Activated CD4-positive, alpha-beta T cell treated with anti-CD3 and anti-CD28 coated beads, Interleukin-2, Interleukin-6, amounts not matched to agents 100 ng/mL and 50 ng/mL, durations not matched to agents 16 hours and 8 hours (primary cell): ENCODE measurements at places on chromosomes 6 and 20.

DNA sequence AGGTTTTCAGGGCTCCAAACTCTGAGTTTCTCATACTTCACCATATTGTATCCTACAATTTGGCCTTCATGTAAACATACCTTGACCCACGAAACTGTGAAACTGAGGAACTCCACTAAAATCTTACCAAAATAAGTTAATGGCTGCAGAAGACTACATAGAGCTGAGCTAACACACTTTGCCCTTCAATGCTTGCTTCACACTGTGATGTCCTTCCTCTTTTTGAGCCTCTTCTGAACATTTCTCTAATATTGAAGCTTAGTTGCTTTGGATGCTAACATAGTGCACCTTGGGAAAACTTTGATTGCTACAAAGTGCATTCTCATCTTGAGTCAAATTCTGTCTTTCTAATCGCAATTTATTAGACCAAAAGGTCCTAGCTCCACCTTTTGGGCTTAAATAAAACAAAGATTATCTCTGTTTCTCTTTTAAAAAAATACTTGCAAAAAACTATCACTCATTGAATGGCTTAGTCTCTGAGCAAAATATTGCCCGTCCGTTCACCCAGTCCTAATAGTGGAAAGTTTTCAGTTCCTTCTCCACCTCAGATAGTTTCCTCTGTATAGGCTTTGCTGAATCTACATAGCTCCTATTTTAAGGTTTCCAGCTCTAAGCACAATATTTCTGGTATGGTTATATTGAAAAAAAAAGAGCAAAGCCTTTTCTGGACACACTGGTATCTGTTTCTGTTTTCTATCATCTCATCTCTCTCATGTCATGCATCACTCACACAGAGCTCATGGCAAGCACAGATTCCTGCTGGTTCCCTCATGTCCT lies 494.6 kb downstream of the RFPL4B start:
- DNase-seq = no peak

DNA sequence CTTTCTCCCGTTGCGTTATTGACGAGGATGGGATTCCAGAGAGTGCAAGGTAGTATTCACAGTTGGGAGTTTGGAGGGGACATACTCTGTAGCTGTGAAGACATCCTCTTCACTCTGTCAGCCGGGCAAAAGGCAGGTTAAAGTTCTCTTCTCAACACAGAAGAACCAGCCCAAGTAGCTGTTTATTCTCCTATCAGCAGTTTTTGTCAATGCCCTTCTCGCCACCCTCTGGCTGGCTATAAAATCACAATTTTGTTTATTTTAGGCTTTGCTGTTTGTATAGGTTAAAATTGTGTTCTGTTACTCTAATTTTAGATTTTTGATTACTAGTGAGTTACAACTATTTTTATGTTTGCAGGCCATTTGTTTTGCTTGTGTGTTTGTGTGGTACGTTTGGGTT lies 37.9 kb upstream of the MAS1 start:
- DNase-seq = peak; percentile 3

DNA sequence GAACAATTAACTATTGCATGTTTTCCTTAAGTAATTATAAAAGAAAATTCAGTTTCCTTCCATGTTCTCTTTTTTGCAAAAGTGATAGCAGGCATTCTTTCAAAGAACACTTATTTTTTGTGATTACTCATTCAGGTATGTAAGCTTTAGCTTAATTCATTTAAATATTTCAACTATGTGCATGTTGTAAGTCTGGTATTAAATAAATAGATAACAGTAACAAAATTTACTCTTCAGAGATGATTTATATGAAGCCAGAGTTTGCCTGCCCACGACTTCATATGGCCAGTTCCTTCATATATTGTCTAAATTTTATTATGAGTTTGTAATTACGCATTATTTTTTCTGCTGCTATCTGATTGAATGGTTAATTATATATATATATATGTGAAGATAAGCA lies 110.9 kb downstream of the ADGRG6 start:
- no peak for DNase-seq

DNA sequence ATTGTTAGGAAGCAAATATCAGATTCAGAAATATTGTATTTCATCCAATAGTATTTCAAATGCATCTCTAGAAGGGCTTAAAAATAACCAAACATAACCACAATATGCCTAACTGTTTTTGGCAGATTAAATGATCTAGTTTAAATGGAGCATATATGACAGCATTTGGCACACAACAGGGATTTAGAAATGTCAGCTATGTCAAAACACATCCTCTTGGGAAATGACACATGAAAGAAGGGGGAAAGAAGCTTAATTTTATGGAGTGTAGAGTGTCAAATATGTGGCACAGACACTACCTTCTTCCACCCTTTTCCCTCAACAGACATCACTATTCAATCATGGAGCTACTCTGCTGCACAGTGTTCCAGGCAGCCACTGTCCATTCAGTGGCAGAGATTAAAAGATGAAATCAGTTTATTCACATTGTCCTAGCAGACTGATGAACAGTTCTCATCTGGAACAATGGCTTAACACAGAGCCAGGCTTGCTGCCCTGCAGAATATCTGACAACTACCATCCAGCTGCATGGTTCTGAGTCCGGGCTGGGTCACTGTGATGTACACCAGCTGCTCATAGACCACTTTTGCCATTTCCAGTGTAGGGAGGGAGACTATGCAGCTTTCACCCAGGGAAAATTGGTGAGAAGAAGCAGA lies 349.8 kb downstream of the DHX35 start:
- DNase-seq = no peak

DNA sequence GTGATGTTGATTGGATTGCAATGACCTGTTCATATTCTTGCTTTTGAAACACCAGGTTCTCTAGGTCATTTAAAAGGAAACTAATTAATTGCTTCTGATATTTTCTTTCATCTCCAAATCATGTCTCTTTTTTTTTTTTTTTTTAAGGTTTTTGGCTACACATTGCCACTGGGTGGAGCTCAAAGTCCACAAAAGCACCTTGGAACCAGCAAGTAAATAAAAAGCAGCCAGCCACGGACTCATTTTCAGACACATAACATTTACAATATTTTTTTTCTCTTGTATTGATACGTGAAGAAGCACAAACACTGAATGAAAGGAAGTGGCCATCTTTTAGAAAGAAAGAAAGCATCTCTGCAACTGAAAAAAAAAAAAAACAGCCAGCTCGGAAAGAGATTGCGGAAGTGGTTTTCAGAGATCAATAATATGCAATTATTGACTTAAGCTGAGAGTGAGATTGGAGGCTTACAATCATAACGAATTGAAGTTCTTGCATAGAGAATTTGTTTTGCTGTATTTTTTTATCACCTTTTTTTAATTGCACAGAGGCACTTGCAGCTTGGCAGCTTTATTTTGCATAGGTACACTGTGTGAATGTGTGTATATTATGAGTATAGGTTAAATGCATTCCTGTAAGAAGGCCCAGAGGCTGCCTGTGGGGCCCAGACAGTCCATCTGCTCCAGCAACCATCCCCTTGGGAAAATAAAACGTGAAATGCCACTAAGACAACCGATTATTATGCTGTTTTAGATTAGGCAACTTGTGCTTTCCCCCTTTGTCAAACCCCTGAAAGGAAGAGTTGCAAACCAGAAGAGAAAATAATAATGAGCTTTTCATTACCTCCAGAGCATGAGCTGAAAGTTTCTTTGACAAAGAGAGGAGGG lies 28.2 kb downstream of the CGA start:
- peak; percentile 48 for DNase-seq

DNA sequence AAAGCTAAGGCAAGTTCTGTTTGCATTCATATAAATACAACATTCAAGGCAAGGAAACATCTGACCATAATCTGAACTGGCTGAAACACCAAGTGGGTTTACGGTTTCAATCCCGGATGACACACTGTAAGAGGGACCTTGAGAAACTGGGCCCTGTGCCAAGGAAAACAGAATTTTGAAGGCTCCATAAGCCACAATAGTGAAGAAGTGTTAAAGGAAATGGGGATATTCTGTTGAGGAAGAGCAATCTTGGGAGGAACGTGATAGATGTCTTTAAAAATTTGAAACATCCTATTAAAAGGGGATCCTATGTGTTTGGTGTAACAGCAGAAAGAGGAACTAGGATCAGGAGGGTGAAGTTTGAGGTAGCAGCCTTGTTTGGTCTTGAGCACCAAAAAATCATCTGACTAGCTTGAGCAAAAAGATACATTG lies 82.4 kb upstream of the TAB2 start:
- DNase-seq = no peak

- no peak for DNase-seq
These were observed 18.4 kb upstream of the IFNGR1 start for GRCh38 chr6:137237413-137238170.

DNA sequence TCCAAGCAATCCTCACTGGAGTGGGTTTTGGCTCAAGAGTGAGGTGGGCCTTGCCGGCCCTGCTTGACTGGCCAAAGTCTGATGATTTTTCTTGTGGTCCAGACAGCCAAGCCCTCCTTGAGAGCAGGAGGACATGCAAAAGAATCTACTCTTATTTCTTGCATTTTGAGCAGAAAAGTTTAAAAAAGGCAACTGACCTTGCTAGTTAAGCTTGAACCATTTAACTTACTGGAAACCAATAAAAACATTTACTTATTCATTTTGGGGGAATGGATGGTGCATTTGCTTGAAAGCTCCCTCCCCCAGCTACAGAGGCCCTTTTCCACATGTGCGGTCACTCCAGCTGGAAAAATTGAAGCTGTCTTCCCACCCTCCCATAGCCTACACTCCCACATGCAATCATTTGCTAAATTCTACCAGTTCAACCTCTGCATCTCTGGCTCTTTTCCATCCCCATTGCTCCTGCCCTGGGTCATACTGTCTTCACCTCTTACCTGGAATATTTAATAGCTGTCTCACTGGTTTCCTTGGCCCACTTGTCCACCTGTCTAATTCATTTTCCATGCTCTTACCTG lies 527.9 kb downstream of the DHX35 start:
- DNase-seq = no peak

- DNase-seq = no peak
These were observed 49.2 kb downstream of the RNGTT start for GRCh38 chr6:88914180-88914579.

DNA sequence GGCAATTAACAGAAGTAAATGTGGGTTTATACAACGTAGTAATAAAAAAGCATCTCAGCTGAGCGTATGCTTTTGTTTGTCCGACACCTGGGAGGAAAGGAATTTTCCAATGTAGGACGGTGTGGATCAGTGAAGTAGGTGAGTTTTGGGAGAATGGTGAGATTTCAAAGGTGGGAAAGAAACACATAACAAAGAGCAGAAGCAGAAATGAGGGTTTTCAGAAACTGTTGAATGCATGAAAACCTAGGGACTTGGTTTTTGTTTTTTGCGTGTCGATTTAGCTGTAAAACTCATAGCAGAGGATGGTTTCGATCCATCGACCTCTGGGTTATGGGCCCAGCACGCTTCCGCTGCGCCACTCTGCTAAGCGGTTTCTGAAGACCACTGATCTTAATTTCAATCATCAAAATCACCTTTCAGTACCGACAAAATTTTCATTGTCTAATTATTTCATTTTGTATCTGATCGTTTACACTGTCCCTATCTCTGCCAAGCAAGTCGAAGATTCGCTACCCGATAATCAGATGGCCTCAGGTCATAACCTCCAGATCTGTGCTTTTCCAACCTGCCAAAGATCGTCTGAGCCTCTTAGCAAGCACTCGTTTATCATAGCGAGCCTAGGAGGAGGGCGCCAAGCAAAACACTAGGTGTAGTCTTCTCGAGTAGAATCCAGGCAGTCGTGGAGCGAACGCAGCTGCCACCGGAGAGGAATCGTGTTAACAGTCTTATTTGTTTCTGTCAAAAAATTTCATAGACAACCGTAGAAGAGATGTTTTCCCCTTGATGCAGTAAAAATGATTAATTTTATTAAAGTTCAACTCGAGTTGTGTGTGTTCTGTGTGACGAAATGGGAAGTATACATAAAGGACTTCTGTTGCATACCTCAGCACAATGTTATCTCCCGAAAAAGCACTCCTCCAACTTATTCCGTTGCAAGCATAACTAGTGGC lies 20.9 kb upstream of the POM121L2 start:
- DNase-seq = peak; percentile 80

DNA sequence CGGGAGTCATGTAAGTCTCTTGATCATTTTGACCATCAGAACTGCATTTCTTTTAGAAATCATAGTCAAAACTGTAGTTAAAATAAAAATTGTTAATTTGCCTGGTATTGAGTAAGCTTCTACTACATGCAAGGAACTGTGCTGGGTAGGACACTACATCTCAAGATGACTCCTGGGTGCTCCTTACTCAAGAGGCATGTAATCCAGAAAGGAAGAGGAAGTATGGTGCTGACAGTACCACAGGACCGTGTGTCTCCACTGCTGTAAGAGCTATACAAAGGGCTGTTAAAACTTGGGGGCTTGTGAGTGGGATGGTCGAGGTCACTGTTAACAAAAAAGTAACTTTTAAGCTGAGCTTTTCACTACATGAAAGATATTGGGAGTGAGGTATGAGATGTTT lies 508.3 kb upstream of the SOX4 start:
- no peak for DNase-seq

DNA sequence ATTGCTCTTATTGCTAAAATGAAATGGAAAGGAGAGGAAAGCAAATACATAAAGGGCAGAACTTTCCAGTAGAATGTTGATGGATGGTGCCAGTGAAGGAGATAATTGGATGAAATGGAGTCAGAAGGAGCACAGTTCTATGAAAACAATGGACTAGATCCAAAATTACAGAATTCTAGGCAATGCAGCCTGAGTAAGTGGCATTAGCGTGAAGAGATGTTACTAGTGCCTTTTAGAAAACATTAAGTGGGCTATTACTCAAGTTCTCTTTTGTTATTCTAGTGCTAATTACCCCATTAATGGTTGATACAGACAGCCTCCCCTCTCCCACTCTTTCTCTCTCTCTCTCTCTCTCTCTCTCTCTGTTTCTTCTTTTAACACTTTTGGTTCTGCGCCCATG lies 209.5 kb upstream of the RGS17 start:
- DNase-seq = no peak

GRCh38 chr20:11080781-11081377 lies 407.1 kb upstream of the JAG1 start:
- DNase-seq = no peak

- no peak for DNase-seq
These were observed 118.4 kb upstream of the SLC2A12 start for GRCh38 chr6:134170844-134171243.

DNA sequence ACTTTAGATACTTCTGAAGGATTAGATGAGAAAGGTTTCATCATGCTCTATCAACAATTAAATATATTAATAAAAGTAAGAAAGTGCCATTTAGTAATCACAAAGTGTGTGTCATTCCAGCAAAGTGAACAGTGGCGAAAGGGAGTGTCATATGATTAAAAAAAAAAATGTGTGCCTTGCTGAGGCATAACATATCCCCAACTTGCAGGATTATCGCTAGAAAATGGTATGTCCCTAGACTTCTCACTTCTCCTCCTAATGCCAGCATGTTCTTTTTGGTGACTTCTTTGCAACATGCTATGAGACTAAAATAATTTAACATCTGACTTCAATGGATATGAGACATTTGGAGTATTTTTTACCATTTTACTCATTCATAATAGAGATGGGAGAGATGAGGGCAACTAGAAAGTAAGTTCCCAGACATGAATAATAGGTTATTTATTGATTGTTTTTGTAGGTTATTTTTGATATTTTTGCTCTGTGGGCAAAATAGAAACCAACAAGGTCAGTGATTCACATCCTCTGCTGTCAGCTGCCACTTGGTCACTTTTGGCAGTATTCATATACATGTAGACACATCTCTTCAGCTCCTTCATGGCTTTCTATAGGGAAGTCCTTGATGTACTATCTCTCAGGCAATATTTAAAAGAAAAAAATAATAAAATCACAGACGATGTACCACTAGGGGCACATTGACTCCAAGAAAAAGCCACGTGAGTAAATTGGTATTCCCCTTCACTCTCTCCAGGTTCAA lies 370.1 kb downstream of the BMP2 start:
- DNase-seq = no peak

GRCh38 chr20:49349078-49349477 lies 71.2 kb upstream of the ZNFX1 start:
- DNase-seq = no peak
